Left lung (tissue), 14 donors: ENCODE measurements at places on chromosomes 3 and 15.

DNA sequence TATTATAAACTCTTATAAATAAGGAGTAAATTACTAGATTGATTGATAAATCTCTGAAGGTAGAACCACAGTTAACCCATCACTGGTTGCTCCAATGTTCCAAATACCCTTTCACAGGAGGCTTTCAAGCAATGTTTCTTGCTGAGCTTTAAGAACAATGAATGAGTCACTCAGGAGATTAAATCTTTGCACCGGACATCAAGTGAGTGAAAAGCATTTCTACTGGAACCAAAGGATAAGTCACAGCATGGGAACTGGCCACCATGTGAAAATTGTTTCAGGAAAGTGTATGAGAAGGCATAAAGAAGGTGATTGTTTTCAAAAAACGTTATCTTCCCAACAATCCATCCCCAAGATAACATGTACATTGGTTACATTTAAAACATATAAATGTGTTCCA lies 90.6 kb downstream of the CNTN3 start:
- DNase-seq, result no peak

- DNase-seq, result no peak
These were observed 408.4 kb downstream of the NAALADL2 start for GRCh38 chr3:175267561-175267960.

DNA sequence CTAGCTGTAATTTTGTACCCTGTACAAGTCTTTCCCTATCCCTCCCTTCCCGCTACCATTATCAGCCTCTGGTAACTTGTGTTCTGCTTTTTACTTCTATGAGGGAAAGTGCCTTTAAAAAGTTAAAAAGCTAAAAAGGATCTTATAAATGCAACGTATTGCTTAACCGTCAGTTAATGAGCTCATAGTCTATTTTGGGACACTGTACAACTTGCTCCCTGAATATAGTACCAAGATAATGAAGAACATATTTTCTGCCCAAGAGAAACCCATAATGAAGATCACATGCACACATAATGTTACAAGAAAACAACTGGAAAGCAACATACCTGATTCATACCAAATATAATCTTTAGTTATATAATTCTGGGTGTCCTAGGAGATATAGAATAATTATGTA lies 22.6 kb downstream of the ZIC1 start:
- DNase-seq, result peak; percentile 10

GRCh38 chr3:57980416-57980815 lies 27.8 kb upstream of the FLNB start:
- no peak for DNase-seq

GRCh38 chr3:169945313-169945712 lies 21.3 kb upstream of the SEC62 start:
- no peak for DNase-seq
